Dorsolateral prefrontal cortex (tissue), 122 donors: ENCODE measurements at places on chromosomes 11 and 22.
A peak's percentile ranks its signal among the peaks of the same experiment; 100 is the strongest.

- DNase-seq, result no peak
These were observed 5.8 kb downstream of the DDIAS start for GRCh38 chr11:82907371-82907770.

DNA sequence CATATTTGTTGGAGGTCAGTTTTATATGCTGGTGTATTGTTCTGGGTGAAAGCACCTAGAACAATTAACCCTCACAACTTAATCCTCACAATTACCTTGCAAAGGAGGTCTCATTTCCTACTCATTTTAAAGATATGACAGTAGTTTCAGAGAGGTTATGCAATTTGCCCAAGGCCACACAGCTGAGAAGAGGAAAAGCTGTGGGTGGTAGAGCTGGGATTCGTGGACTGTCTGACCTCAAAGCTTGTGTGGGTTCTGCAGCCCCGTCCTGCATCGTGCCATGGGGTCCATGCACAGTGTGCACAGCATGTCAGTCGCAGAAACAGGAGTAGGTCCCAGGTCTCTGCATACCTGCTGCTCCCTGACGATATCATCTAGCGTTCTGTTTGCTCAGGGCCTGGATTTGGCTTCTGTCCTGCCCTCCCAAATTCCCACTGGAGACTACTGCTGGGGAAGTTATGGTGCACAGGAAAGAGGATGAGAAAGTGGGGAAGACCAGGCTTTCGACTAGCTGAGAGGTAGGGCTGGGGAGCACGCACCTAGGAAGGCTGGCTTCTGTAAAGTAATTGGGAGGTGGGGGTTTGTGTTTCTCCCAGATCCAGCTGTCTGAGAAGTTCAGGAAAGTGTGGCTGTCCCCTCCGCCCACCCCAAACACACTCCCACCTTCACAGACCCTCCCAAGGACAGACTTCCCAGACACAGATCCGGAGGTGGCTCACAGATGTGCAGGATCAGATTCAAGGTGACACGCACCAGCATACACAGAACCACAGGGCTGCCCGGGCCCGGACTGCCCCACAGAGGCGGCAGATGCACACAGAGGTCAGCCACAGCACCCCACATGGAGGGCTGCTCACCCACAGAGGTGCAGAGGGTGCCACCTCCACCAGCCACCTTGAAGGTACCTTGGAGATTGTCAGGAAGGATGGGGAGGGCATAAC is 2.0 kb downstream of the BACE1 start:
- no peak for DNase-seq

DNA sequence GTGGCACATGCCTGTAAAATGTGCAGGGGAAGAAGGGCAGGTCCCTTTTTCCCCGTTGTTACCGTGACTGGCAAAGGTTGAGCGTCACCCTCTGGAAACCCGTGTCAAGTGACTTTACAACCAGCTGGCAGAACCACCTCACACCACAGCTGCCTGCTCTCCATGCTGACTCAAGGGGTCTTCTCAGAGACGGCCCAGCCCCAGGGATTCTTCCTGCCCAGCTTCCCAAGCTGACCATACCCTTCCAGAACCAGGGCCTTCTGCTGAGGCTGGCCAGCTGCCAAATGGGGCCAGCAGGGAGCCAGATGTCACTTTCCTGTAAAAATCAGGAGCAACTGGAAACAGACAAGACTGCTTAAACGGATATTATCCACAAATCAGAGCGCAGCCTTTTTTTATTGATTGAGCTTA is 6.3 kb downstream of the PC start:
- DNase-seq, result no peak

- no peak for DNase-seq
These were observed 11.0 kb upstream of the CCDC34 start for GRCh38 chr11:27373856-27374602.

DNA sequence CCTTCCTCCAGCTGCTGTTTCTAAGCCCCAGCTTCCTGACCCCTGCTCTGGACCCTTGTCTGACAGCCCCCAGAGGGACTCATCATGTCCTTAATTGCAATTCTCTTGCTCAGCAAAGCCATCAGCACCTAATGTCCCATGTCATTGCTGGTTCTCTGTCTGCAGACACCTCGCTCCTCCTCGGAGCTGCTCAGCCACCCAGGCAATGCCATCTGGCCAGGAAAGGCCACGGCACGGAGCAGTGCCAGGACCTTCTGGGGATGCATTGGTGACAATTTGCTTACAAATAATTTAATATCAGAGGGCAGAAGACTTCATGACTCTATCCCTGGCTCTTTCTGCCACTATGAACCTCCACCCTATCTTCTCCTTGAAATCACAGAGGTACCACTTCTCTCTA is 107.0 kb upstream of the THY1 start:
- no peak for DNase-seq

DNA sequence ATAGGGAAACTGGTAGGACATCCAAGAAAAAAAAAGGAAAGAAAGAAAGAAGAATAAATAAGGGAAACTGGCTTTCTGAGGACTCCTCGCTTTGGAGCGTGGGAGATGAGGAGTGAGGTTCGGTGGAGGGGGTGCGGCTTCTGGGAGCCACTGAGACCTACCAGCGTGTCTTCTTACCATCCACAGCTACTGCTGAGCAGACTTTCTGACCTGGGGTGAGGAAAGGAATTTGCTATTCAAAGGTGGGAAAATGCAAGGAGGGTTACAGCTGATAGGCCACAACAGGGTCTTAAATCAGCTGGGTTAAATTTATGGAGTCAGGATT is 488 bp upstream of the SELENOM start:
- DNase-seq, result no peak

DNA sequence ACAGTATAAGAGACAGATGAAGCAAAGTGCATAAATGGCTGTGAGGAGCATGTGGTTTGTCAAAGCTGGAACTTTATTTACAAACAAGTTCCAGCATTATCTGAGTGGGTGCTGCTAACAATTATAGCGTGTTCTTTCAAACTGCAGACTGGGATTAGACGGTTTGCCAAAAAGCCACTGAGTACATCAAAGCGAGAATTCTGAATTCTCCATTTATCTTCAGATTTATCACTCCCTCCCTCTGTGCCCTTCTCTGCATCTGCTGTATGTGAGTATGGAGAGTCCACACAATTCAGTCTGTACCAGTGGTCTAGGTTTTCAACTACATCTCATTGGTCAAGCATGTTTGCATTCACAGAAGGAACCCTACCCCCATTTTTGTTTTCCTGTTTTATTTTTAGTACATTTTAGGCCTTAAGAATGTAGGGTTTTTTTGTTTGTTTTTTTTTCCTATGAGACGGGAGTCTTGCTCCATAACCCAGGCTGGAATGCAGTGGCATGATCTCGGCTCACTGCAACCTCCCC is 18.1 kb upstream of the INCENP start:
- no peak for DNase-seq

GRCh38 chr11:1869427-1870325 is 16.8 kb downstream of the LSP1 start:
- DNase-seq, result no peak

- no peak for DNase-seq
These were observed 2.8 kb upstream of the LARGE1 start for GRCh38 chr22:33923033-33923432.

- no peak for DNase-seq
These were observed 7.0 kb downstream of the MAPK8IP2 start for GRCh38 chr22:50607659-50608020.

GRCh38 chr22:49306632-49307480 is 520.8 kb downstream of the BRD1 start:
- DNase-seq, result peak; percentile 34

GRCh38 chr11:68806931-68807844 is 34.5 kb downstream of the CPT1A start:
- no peak for DNase-seq

DNA sequence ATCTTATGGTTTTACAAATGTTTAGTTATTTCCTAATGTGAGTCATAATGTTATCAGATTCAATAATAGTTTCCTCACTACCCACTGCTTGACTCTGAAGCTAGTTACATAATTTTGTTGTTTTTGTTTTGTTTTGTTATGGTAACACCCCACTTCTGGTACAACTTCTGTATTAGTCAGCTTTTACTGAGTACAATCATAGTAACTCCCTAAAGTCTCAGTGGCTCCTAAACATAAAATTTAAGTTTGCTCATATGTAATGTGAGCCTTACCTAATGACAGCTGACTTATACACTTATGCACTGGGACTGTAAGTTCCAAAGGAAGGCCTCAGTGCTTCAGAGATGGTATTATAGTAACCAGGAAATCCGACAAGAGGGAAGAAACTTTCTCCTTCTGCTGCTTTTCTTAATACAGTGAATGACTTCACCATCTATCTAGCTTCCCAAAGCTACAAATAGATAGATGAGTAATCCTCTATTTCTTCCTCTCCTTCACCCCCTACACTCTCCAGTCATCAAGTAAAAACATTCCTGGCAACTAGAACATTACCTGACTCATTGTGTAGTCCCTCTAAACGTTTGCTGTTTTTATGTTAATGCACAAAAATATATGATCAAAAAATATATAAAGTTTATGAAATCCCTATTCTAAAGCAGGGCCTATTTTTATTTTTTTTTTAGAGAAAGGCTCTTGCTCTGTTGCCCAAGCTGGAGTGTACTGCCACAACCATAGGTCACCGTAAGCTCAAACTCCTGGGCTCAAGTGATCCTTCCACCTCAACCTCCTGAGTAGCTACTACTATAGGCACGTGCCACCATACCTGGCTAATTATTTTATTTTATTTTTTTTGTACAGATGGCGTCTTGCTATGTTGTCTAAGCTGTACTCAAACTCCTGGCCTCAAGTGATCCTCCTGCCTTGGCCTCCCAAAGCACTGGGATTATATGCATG is 563.0 kb downstream of the SOX6 start:
- no peak for DNase-seq

- DNase-seq, result no peak
These were observed 10.7 kb downstream of the PRG3 start for GRCh38 chr11:57370251-57370650.

GRCh38 chr11:12815129-12815480 is 140.9 kb downstream of the TEAD1 start:
- no peak for DNase-seq

DNA sequence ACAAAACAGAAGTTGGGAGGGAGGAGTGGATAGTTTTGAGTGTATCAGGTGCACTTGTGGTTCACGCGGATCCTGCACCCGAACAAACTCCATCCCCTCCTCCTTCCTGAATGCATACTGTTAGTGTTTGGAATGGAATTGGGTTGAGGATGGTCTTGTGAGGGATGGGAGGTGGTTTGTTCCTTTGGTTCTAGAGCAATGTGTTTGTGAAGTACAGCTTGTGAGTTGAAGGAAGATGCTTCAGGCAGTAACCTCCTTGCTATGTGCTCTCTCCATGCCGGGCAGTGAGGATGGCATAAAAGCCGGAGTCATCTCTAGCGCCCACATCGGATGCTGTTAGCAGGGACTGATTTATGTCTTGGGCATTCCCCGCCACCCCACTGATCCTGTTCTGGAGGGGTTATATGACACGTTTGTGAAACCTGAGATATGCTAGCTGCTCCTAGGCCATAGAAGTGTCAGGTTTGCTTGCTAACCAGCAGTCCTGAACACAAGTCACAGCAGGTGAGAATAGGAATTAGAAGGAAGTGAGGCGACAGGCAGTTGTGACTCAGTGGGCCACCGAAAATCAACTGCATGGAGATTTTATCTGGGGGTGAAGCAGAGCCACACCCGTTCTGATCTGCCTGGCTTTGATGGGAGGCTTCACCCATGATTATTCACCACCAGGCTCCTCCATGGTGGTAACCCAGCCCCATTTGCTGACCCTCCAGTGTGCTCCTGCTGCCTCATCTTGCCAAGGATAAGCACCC is 2.2 kb downstream of the BCR start:
- DNase-seq, result peak; percentile 58

DNA sequence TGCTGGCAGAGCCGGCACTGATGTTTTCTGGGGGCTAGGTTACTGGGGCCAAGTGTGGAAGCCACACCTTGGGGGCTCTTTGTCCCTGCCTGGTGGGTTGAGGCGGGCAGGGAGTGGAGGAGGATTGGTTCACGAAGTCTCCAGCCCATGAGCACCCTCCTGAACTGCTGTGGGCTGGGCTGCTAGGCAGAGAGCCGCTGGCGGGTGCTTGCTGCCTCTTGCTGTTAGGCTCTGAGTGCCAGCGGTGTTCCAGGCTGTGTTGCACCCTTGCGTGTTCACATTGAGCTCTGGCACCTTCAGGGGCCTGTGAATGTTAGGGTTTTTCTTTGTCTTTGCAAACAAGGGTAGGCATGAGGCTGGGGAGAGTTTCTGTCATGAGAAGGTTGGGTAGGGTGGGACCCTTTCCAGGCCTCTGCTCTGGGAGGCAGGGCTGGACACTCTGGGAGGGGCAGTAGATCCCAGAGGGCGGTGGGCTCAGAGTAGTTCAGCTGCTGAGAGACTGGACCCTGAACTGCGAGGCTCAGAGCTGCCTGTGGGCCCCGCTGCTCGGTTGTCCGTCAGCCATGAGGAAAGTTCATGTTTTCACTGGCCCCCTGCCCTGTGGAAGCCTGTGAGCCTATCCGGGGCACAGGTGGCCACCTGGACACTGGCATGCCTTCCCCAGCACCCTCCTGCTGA is 24.0 kb upstream of the TMEM191C start:
- no peak for DNase-seq

DNA sequence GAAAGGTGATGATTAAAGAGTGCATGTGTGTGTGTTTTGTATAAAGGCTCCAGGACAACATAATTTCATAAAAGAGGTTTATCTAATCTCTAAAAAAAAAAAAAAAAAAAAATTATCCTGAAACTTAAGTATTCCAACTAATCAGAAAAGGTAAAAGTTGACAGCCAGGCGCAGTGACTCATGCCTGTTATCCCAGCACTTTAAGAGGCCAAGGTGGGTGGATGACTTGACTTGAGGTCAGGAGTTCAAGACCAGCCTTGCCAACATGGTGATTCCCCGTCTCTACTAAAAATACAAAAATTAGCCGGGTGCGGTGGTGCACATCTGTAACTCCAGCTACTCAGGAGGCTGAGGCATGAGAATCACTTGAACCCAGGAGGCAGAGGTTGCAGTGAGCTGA is 632.7 kb upstream of the CHORDC1 start:
- DNase-seq, result no peak

GRCh38 chr22:38867471-38868285 is 4.3 kb downstream of the CBX6 start:
- DNase-seq, result no peak

DNA sequence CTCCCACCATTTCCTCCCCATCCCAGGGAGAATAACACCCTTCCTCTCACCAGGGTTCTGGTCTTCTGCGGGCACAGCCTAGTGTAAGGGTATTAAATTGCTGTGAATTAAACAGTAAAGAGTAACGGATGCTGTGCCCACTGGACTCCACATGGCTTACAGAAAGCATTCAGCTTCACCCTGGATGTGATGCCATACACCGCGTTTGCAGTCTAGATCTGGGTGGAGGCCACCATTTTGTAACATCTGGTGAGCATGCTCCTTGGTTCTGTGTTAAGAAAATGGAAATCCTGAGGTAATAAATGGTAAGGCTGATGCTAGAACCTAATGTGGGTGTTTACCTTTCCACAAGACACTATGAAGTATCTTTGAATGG is 331.8 kb upstream of the B3GAT1 start:
- no peak for DNase-seq

- DNase-seq, result no peak
These were observed 309.3 kb downstream of the SOX6 start for GRCh38 chr11:16047073-16047472.

DNA sequence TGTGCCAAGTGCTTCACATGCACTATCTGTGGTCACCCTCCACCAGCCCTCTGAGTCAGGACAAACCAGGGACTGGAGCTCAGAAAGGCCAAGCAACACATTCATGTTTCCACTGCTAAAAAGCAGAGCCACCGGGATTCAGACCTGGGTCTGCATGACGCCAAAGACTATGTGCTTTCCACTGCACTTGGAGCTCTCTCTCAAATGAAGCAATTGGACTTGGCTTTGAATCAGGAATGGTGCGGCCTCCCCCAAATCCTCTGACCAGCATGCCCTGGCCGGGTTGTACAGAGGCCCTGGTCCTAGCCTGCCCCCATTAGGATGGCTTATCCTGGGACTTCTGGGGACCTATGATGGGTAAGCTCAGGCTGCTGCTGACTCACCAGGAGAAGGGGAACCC is 80.7 kb downstream of the PKNOX2 start:
- no peak for DNase-seq
